Vein endothelial cell (primary cell): ENCODE measurements at places on chromosomes 13 and 19. TPM values are rescaled to one million over a fixed set of nuclear protein-coding genes. Genes with fewer than 3 reads are reported as not detected.

Gene PRR36
- not detected in 2 replicates for total RNA-seq

Gene HNRNPUL1
- total RNA-seq: 160 and 163 TPM in 2 replicates

Gene SH3GL1
- 157 and 199 TPM in 2 replicates for total RNA-seq

Gene COQ8B
- 13.5 and 18.3 TPM in 2 replicates for total RNA-seq

Gene MYH14
- total RNA-seq: not detected in 2 replicates

Gene FLT3
- not detected in 2 replicates for total RNA-seq

Gene POU4F1
- total RNA-seq: 0.19 and 0.98 TPM in 2 replicates

Gene LMTK3
- under 0.01 and 0.10 TPM in 2 replicates for total RNA-seq

Gene UPF3A
- total RNA-seq: 19.9 and 25.2 TPM in 2 replicates

Gene ZSCAN4
- total RNA-seq: under 0.01 and 0.10 TPM in 2 replicates

Gene ZNF850
- total RNA-seq: 4.9 and 6.5 TPM in 2 replicates

Gene ANGPTL8
- total RNA-seq: not detected in 2 replicates

Gene ZNF527
- total RNA-seq: 3.5 and 5.6 TPM in 2 replicates

Gene MIA
- total RNA-seq: not detected in 2 replicates

Gene OSCAR
- total RNA-seq: 0.19 TPM in 1 of 2 replicates, not detected in the other

Gene KIR2DL3
- total RNA-seq: not detected in 2 replicates

Gene RUBCNL
- total RNA-seq: not detected in 2 replicates

Gene ACP7
- total RNA-seq: not detected in 2 replicates

Gene S1PR4
- total RNA-seq: 0.67 and 1.6 TPM in 2 replicates

Gene JSRP1
- total RNA-seq: not detected in 2 replicates

Gene RFPL4A
- 2.3 TPM in 1 of 2 replicates, not detected in the other for total RNA-seq

Gene EEF1AKMT1
- 5.9 and 8.2 TPM in 2 replicates for total RNA-seq

Gene ZNF229
- 6.2 and 15.7 TPM in 2 replicates for total RNA-seq

Gene TLE5
- total RNA-seq: 307 and 365 TPM in 2 replicates

Gene ZNF728
- total RNA-seq: 0.10 TPM in 1 of 2 replicates, not detected in the other

Gene CHST8
- 0.29 TPM in 1 of 2 replicates, not detected in the other for total RNA-seq

Gene OVOL3
- not detected in 2 replicates for total RNA-seq

Gene MCEMP1
- total RNA-seq: not detected in 2 replicates

Gene PSG7
- total RNA-seq: not detected in 2 replicates

Gene MTMR6
- 28.7 and 36.6 TPM in 2 replicates for total RNA-seq

Gene EML2
- 11.9 and 14.0 TPM in 2 replicates for total RNA-seq

Gene KCNK6
- total RNA-seq: 5.2 and 5.8 TPM in 2 replicates
